Upper lobe of left lung (tissue), 6 donors: ENCODE measurements at places on chromosomes 5 and 9.

- H3K4me1 ChIP-seq: no peaks in the 10 kb centered on the region
- no peak overlapping the region for H3K4me3 ChIP-seq
- H3K36me3 ChIP-seq: peaks cover 60% of the 10 kb centered on the region
- no peaks in the 10 kb centered on the region for H3K27me3 ChIP-seq
- DNase-seq: no peak
- no peak overlapping the region for H3K27ac ChIP-seq
Measured at GRCh38 chr9:131169563-131170240, 44.3 kb downstream of the NUP214 start.

GRCh38 chr5:96338091-96338490 is 95.0 kb downstream of the PCSK1 start:
- no peaks in the 10 kb centered on the region for H3K27me3 ChIP-seq
- no peak for DNase-seq
- peaks cover 19% of the 10 kb centered on the region for H3K4me1 ChIP-seq
- no peak overlapping the region for H3K4me3 ChIP-seq
- H3K36me3 ChIP-seq: no peaks in the 10 kb centered on the region

DNA sequence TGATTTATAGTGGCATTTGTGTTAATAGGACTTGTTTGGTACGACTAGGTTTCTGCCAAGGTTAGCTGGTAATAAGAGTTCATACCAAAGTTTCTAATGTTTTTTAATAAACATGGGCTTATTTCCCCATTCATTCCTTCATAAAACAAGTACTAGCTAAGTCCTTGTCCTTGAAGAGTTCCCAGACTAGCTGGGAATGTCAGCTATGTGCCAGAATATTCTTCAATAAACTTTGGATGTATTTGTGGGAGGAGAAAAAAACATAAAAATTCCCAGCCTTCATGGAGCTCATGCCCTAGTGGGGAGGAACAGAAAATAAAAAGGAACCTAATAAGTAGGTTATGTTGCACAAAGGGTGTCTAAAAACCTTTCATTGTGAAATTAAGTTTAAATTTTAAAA is 176.9 kb downstream of the DENND1A start:
- DNase-seq: no peak
- no peaks in the 10 kb centered on the region for H3K27me3 ChIP-seq
- no peak overlapping the region for H3K4me3 ChIP-seq
- H3K4me1 ChIP-seq: peaks cover 9% of the 10 kb centered on the region
- no peaks in the 10 kb centered on the region for H3K36me3 ChIP-seq

DNA sequence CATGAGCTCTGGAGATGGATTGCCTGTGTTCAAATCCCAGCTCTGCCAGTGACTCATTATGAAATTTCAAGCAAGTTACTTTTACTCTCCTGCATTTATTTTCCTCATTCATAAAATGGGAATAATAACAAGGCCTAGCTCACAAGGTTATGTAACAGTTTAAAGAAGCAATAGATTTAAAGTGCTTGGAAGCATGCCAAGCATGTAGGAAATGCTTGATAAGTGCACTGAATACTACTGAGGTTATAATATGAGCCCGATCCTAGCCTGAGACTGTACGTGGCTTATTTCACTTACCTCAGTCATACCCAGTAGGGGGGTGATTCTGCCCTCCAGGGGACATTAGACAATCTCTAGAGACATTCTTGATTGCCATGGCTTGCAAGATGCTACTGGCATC is 734.1 kb upstream of the WWC1 start:
- no peaks in the 10 kb centered on the region for H3K36me3 ChIP-seq
- no peak overlapping the region for H3K27ac ChIP-seq
- no peaks in the 10 kb centered on the region for H3K27me3 ChIP-seq
- no peak overlapping the region for H3K4me3 ChIP-seq
- H3K4me1 ChIP-seq: no peaks in the 10 kb centered on the region

GRCh38 chr5:115702025-115702424 is 76.2 kb upstream of the TMED7 start:
- DNase-seq: no peak
- no peaks in the 10 kb centered on the region for H3K4me1 ChIP-seq
- no peaks in the 10 kb centered on the region for H3K27me3 ChIP-seq
- H3K36me3 ChIP-seq: no peaks in the 10 kb centered on the region

DNA sequence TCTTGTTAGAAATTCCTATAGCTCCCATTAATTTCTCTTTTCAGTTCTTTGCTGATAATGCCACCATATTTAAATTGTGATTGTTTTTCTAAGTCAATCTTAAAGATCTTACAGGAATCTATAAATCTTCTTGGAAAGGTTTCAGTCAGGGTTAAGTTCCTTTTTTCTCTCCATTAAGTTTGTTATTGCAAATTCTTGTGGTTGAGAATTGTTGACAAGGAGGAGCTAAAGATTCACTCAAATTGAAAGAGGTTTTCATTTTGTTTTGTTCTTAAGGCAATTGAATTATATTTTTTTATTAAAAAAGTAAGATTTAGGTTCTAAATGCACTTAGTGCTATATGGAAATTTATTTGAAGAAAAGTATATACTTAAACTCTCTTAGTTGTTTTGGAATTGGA is 213.4 kb downstream of the PRR16 start:
- H3K27ac ChIP-seq: no peak overlapping the region
- H3K36me3 ChIP-seq: no peaks in the 10 kb centered on the region
- H3K4me3 ChIP-seq: no peak overlapping the region
- no peaks in the 10 kb centered on the region for H3K4me1 ChIP-seq
- no peaks in the 10 kb centered on the region for H3K27me3 ChIP-seq
